Chondrocyte (in vitro differentiated cells): ENCODE measurements at places on chromosomes 3 and 15. TPM values are rescaled to one million over a fixed set of nuclear protein-coding genes. Genes with fewer than 3 reads are reported as not detected.

DNA sequence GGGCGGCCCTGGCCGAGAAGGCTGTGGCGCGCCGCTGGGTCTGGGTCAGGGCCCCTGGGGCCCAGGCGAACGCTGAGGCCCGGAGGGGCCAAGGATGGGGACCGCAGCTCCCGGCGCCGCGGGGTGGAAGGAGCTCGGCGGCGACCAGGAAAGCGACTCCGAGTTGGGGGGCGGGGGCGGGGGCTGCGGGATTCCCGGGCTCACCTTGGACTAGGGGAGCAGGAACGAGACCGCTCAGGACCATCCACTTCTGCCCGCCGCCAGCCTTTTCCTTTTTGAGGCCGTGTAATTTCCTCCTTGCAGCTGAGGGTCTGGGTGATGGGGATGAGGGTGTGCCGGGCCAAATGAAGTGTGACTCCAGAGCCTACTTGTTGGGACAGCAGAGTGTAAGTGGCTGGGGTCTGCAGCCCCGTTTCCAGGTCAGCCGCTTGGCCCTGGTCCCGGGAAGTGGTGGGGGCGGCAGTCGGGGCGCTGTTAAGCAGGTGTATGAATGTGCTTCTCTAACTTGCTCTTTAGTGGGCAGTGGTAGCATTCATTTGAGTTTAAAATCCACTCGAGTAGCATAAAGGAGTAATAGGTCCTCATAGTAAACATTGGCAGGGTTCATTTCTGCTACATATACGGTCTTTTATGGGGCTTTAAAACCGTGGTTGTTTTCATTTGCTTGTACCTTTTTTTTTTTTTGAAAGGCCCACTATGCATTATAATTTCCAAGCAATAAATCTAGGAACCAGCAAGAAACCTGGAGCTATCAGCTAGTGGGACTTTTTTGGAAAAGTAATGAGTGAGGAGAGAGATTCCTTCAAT lies 717 bp downstream of the PXK start:
- peak overlapping the region; percentile 99 for H3K4me3 ChIP-seq
- H3K4me1 ChIP-seq: peaks cover 37% of the 10 kb centered on the region
- no peak for DNase-seq
- peak overlapping the region; percentile 97 for H3K27ac ChIP-seq
- no peaks in the 10 kb centered on the region for H3K36me3 ChIP-seq

GRCh38 chr15:94692710-94693109 lies 461.3 kb downstream of the MCTP2 start:
- H3K4me3 ChIP-seq: no peak overlapping the region
- H3K4me1 ChIP-seq: peaks cover 4% of the 10 kb centered on the region
- H3K36me3 ChIP-seq: no peaks in the 10 kb centered on the region
- H3K27ac ChIP-seq: no peak overlapping the region
- H3K27me3 ChIP-seq: no peaks in the 10 kb centered on the region

DNA sequence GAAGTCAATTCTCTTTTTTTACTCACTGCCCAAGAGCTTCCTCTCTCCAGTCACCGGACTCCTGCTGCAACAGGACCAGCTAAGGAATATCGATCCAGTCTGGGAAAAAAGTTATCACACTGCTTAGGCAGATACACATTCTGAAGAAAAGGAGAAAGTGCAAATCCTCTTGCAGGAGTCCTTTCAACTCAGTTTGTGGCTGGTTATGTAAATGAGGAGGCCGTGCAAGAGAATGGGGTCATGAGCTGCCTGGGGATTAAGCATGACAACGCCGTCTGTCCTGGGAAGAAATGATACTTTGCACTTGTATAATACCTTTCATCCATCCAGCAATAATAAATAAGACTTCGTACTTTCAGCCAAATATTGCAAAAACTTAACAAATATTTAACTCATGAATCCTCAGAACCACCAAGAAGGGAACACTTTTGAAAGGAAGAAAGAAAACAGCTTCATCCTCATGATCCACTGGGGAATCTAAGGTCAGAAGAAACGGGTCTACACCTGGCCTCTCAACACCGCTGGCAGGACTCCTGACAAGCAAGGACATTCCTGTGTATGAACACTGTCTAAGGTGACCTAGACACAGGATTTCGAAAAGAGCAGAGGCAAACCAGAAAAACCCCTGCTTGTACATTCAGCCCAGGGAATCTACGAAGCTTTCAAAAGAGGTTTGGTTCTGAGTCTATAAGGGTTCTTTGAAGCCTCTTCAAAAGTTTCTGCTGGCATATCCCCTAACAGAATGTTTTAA lies 13.1 kb upstream of the WWTR1 start:
- no peaks in the 10 kb centered on the region for H3K36me3 ChIP-seq
- H3K4me3 ChIP-seq: no peak overlapping the region
- H3K4me1 ChIP-seq: peaks cover 4% of the 10 kb centered on the region
- no peak for DNase-seq
- H3K27me3 ChIP-seq: no peaks in the 10 kb centered on the region

GRCh38 chr3:128879125-128879969 lies at the start of gene ACAD9:
ACAD9 (plus strand) TSS chr3:128879620; CDS start chr3:128879692, 72 bp downstream.
- peak within 1 kb of the TSS; percentile 98 for H3K27ac ChIP-seq
- peak; percentile 99 for DNase-seq
- peaks cover 2% of the 10 kb centered on the region for H3K36me3 ChIP-seq
- peaks cover 49% of the 10 kb centered on the region for H3K4me1 ChIP-seq
- H3K27me3 ChIP-seq: no peaks in the 10 kb centered on the region

DNA sequence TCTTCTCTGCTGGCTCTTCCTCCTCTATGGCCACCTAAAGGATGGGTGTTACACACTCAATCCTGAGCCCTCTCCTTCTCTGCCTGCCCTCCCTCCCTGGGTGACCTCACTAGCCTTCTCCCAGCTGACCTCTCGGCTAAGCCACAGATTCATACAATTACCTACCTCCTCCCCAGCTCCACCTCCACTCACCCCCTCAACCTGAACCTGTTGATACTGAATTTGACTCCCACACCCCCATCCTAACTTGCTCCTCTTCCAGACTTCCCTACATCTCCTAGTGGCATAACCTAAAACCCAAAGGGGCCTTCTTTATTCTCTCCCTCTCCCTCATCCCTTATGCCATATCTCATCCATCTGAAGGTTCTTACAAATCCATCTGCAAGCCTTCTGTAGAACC lies 17.1 kb downstream of the HOMER2 start:
- H3K27ac ChIP-seq: no peak overlapping the region
- H3K36me3 ChIP-seq: no peaks in the 10 kb centered on the region
- H3K4me1 ChIP-seq: peaks cover 4% of the 10 kb centered on the region
- no peak for DNase-seq
- H3K27me3 ChIP-seq: no peaks in the 10 kb centered on the region
- H3K4me3 ChIP-seq: no peak overlapping the region

- DNase-seq: no peak
- no peaks in the 10 kb centered on the region for H3K36me3 ChIP-seq
- H3K4me3 ChIP-seq: no peak overlapping the region
- no peak overlapping the region for H3K27ac ChIP-seq
- H3K27me3 ChIP-seq: peaks cover 29% of the 10 kb centered on the region
Measured at GRCh38 chr3:10337323-10338163, 16.6 kb upstream of the SEC13 start.

The ADAMTS9 gene
- total RNA-seq: 4.6 to 5.6 TPM (median 5.1 TPM) in 3 replicates

The ALG1L2 gene
- total RNA-seq: 0.82 to 1.3 TPM in 2 of 3 replicates, not detected in the other

The SNUPN gene
- 18.6 to 22.7 TPM (median 21.7 TPM) in 3 replicates for total RNA-seq

The ATP13A5 gene
- total RNA-seq: not detected in 3 replicates

The CAND2 gene
- total RNA-seq: 11.3 to 15.7 TPM (median 12.0 TPM) in 3 replicates

The ZNF80 gene
- not detected in 3 replicates for total RNA-seq

GRCh38 chr3:177932750-177933660 lies 603.2 kb upstream of the KCNMB2 start:
- H3K36me3 ChIP-seq: peaks cover 3% of the 10 kb centered on the region
- H3K27me3 ChIP-seq: no peaks in the 10 kb centered on the region
- no peak overlapping the region for H3K4me3 ChIP-seq
- H3K4me1 ChIP-seq: peaks cover 66% of the 10 kb centered on the region
- DNase-seq: no peak
- peak overlapping the region; percentile 30 for H3K27ac ChIP-seq

The RBM5 gene
- 119 to 147 TPM (median 127 TPM) in 3 replicates for total RNA-seq

The FGF12 gene
- total RNA-seq: 0.15 TPM in 1 of 3 replicates, not detected in the others

- no peak for DNase-seq
- peaks cover 2% of the 10 kb centered on the region for H3K36me3 ChIP-seq
Measured at GRCh38 chr15:62626903-62627302, 415.6 kb upstream of the TPM1 start.

The TGM4 gene
- total RNA-seq: 0.27 TPM in 1 of 3 replicates, not detected in the others

The CASR gene
- total RNA-seq: not detected in 3 replicates

DNA sequence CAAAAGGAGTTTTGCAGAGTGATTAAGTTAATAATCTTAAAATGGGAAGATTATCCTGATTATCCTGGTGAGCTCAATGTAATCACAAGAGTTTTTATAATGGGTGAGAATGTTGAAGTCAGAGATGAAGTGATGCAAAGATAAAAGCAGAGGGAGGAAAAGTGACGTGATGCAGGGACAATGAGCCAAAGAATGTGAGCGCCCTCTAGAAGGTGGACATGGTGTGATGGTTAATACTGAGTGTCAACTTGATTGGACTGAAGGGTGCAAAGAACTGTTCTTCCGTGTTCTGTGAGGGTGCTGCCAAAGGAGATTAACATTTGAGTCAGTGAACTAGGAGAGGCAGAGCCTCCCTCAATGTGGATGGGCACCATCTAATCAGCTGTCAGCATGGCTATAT lies 569.6 kb upstream of the AGTR1 start:
- peaks cover 5% of the 10 kb centered on the region for H3K4me1 ChIP-seq
- no peak for DNase-seq
- H3K36me3 ChIP-seq: no peaks in the 10 kb centered on the region
- no peak overlapping the region for H3K4me3 ChIP-seq
- no peaks in the 10 kb centered on the region for H3K27me3 ChIP-seq
- no peak overlapping the region for H3K27ac ChIP-seq

DNA sequence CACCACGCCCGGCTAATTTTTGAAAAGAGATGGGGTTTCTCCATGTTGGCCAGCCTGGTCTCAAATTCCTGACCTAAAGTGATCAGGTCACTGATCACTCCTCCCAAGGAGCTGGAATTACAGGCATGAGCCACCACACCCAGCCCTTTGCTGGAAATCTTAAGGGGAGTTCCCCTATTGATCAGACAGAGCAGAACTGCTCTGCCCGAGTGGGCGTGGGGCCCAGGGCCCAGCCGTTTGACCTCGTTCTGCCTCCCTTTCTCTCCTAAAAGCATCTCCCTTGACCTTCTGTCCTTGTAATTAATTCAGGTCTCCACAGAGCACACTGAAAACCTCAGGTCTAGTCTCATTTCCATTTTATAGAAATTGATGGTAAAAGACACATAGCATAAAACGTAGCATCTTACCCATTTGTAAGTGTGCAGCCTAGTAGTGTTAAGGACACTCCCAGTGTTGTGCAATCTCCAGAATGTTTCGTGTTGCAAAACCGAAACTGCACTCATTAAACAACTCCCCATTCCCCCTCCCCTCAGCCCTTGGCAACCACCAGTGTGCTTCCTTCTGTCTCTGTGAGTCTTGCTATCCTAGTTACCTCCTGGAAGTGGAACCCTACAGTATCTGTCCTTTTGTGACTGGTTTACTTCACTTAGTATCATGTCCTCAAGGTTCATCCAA lies 89.3 kb downstream of the SLCO3A1 start:
- H3K27ac ChIP-seq: no peak overlapping the region
- peaks cover 29% of the 10 kb centered on the region for H3K27me3 ChIP-seq
- no peak for DNase-seq
- peaks cover 4% of the 10 kb centered on the region for H3K4me1 ChIP-seq

- H3K4me1 ChIP-seq: peaks cover 52% of the 10 kb centered on the region
- H3K4me3 ChIP-seq: peak within 1 kb of the TSS; percentile 83
- no peaks in the 10 kb centered on the region for H3K27me3 ChIP-seq
- H3K27ac ChIP-seq: peak within 1 kb of the TSS; percentile 88
- peak; percentile 91 for DNase-seq
Measured at GRCh38 chr3:52533623-52534280, at the start of gene NT5DC2. NT5DC2 (minus strand) TSS chr3:52533857; CDS start chr3:52533737, 120 bp downstream.

GRCh38 chr3:70386043-70386442 lies 73.6 kb upstream of the MDFIC2 start:
- peaks cover 16% of the 10 kb centered on the region for H3K27me3 ChIP-seq
- H3K4me1 ChIP-seq: peaks cover 7% of the 10 kb centered on the region
- no peak for DNase-seq
- H3K27ac ChIP-seq: no peak overlapping the region

The ITGB5 gene
- 498 to 625 TPM (median 501 TPM) in 3 replicates for total RNA-seq

The GOLGA8R gene
- 3.4 to 8.5 TPM (median 4.4 TPM) in 3 replicates for total RNA-seq

- H3K27me3 ChIP-seq: no peaks in the 10 kb centered on the region
- H3K4me3 ChIP-seq: no peak overlapping the region
- no peaks in the 10 kb centered on the region for H3K36me3 ChIP-seq
- DNase-seq: peak; percentile 76
- H3K27ac ChIP-seq: no peak overlapping the region
Measured at GRCh38 chr15:75732177-75732808, 19.6 kb upstream of the CSPG4 start.

The SAMMSON gene
- total RNA-seq: 0.39 TPM in 1 of 3 replicates, not detected in the others

DNA sequence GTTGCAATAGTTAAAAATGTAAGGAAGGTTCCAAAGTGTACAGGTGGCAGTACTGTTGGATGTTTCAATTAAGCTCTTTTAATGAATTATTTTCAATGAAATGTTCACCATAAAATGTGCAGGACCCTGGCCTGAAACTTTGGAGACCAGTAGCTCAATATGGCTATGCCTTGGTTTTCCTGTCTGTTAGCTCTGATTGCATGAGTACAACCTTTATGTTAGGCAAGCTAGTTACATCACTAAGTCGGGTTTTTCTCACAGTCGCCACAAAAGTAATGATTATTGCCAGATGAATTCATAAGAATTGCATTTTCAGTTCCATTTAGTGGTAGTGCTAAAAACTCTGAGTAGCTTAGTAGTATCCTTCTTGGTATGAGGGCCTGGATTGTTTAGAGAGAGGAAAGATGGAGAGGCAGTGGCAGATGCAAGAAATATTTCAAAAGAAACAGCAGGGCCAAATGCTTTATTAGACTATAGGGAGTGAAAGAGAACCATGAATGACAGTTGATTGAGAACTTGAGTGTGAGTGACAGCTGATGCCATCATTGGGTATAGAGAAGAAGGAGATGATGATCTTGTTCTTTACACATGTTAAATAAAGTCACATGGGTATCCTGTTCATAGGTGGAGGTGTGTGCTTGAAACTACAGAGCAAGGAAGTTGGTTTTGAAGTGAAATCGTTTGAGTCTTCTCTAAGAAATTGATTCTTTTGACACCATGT lies 109.5 kb downstream of the AKAP13 start:
- no peak overlapping the region for H3K27ac ChIP-seq
- H3K4me3 ChIP-seq: no peak overlapping the region
- H3K27me3 ChIP-seq: no peaks in the 10 kb centered on the region
- DNase-seq: no peak
- H3K36me3 ChIP-seq: no peaks in the 10 kb centered on the region

DNA sequence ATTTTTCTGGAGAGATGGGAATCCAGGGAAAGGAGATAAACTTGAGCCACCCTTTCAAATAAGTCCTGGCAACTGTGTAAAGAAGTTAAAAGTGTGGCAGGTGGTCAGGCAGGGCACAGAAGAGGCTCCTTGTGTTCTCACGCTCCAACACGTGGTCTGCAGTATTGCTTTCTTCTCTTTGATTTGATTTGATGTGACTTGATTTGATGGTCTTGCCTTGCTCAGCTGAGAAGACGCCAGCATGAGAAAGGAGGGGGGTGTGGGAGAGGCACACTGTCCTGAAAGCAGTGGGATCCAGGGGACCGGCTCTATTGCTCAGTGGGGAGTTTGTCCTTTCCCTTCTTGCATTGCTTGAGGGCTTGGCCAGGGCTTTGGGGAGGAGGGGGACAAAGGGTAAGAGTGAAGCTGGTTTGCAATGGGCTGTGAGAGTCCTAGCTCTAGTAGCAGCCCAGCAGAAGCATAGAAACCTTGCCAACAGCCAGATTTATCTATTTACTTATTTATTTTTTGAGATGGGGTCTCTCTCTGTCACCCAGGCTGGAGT lies 25.7 kb upstream of the NEO1 start:
- no peak for DNase-seq
- no peak overlapping the region for H3K4me3 ChIP-seq

GRCh38 chr3:122415104-122415744 lies 638 bp downstream of the WDR5B start:
- H3K4me1 ChIP-seq: peaks cover 49% of the 10 kb centered on the region
- peak overlapping the region; percentile 95 for H3K4me3 ChIP-seq
- no peaks in the 10 kb centered on the region for H3K27me3 ChIP-seq
- no peak for DNase-seq

The GABRR3 gene
- total RNA-seq: not detected in 3 replicates
